ENCODE measurements at places on chromosomes 2 and 18.
A peak's percentile ranks its signal among the peaks of the same experiment; 100 is the strongest.

- no peak overlapping the region for H3K4me3 ChIP-seq
- H3K27me3 ChIP-seq, result no peaks in the 10 kb centered on the region
- DNase-seq, result no peak
- H3K4me1 ChIP-seq, result no peaks in the 10 kb centered on the region
- H3K36me3 ChIP-seq, result no peaks in the 10 kb centered on the region
- H3K27ac ChIP-seq, result no peak overlapping the region
Observed at GRCh38 chr2:120631724-120632123, 103.9 kb upstream of the GLI2 start.

DNA sequence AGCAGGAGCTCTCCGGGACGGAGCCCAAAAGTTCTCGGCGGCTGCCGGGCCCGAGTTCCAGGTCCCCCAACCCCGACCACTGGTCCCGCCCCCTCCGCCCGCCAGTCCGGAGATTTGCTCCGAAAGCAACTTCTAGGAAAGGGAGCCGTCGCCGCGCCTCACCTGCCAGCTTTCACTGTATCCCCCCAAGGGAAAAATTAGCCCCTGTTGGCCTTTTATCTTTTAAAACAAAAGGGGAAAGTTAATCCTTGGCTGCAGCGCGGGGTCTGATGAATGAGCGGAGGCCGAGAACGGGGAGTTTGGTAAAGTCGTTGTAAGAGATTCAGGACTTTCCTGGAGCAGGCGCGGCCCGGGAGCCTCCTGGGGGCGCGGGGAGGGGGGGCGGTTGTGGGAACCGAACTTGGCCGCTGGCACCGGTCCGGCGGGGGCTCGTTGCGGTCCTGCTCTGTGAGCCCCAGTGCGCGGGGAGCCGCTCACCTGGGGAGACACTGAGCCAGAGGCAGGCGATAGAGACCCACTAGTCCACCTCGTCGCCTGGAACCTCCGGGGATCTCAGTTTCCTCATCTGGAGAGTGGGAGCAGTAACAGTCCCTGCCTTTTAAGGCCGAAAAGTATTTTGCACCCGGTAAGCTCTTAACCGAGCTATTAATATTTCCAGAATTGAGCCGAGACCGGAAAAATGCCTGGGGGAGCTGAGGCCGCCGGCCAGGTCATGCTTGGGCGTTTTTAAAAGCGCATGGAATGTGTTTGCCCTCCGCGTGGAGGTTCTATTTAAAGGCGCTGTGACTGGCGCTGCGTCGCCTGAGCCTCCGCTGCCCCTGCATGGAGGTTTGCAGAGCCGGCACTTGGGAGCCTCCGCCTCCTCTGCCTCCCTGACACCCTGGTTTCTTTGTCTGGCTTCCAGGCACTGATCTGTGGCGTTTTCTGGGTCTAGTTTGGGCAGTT lies 1.1 kb downstream of the EFHD1 start:
- peak overlapping the region; percentile 20 for H3K4me3 ChIP-seq
- peaks cover 61% of the 10 kb centered on the region for H3K27me3 ChIP-seq
- no peak for DNase-seq
- peaks cover 7% of the 10 kb centered on the region for H3K4me1 ChIP-seq
- no peak overlapping the region for H3K27ac ChIP-seq

- H3K36me3 ChIP-seq, result peaks cover 2% of the 10 kb centered on the region
- H3K4me3 ChIP-seq, result no peak overlapping the region
- peaks cover 17% of the 10 kb centered on the region for H3K27me3 ChIP-seq
- no peak for DNase-seq
- peaks cover 9% of the 10 kb centered on the region for H3K4me1 ChIP-seq
Observed at GRCh38 chr2:11949732-11950523, 203.5 kb downstream of the LPIN1 start.

DNA sequence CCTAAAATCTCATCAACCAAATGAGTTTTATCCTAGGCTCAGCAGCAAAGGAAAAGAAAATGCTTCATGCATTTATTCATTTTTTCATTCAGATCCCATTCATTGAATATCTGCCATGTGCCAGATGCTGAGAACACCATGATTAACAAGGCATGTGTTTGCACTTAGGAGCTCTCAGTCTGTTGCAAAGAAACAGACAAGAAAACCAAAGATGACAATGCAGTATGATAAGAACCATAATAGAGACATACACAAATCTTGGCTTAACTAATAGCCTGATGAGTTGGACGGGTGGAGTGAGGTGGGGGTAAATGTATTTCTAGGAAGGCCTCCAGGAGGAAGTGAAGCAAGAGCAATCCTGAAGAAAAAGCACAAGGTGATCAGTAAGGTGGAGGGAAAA lies 177.8 kb upstream of the SCN7A start:
- H3K4me3 ChIP-seq, result no peak overlapping the region
- no peak overlapping the region for H3K27ac ChIP-seq
- H3K36me3 ChIP-seq, result no peaks in the 10 kb centered on the region
- H3K4me1 ChIP-seq, result no peaks in the 10 kb centered on the region
- no peaks in the 10 kb centered on the region for H3K27me3 ChIP-seq
- DNase-seq, result no peak

GRCh38 chr18:59616501-59616900 lies 80.7 kb downstream of the CCBE1 start:
- no peaks in the 10 kb centered on the region for H3K4me1 ChIP-seq
- H3K36me3 ChIP-seq, result no peaks in the 10 kb centered on the region
- no peak overlapping the region for H3K27ac ChIP-seq
- no peak overlapping the region for H3K4me3 ChIP-seq
- no peaks in the 10 kb centered on the region for H3K27me3 ChIP-seq
- no peak for DNase-seq

DNA sequence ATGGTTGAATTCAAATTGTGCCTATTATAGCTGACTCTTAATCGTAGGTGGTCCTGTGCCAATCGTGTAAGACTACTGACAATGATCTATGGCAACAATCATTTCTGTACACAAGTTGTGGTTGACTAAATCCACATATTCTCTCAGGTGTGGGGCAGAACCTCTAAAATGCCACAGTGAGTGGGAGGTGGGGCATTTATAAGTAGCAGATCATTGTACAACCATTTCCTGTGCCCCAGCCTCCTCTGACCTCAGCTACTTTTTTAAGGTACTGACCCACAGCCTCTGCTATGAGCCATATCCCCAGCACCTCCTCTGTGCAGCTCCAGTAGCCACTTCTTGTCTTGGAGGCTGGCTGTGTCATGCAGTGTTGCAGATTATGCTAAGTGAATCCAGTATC lies 48.6 kb upstream of the RAPH1 start:
- no peak overlapping the region for H3K4me3 ChIP-seq
- peaks cover 42% of the 10 kb centered on the region for H3K4me1 ChIP-seq
- no peaks in the 10 kb centered on the region for H3K36me3 ChIP-seq
- DNase-seq, result peak; percentile 74
- H3K27ac ChIP-seq, result peak overlapping the region; percentile 38

GRCh38 chr2:216810399-216811160 lies 49.3 kb downstream of the TNP1 start:
- H3K27me3 ChIP-seq, result peaks cover 1% of the 10 kb centered on the region
- H3K27ac ChIP-seq, result no peak overlapping the region
- H3K4me3 ChIP-seq, result no peak overlapping the region
- H3K36me3 ChIP-seq, result no peaks in the 10 kb centered on the region
- DNase-seq, result no peak

- H3K27me3 ChIP-seq, result no peaks in the 10 kb centered on the region
- no peak overlapping the region for H3K27ac ChIP-seq
- DNase-seq, result no peak
- no peaks in the 10 kb centered on the region for H3K4me1 ChIP-seq
Observed at GRCh38 chr2:177532567-177532966, 140.0 kb downstream of the AGPS start.

DNA sequence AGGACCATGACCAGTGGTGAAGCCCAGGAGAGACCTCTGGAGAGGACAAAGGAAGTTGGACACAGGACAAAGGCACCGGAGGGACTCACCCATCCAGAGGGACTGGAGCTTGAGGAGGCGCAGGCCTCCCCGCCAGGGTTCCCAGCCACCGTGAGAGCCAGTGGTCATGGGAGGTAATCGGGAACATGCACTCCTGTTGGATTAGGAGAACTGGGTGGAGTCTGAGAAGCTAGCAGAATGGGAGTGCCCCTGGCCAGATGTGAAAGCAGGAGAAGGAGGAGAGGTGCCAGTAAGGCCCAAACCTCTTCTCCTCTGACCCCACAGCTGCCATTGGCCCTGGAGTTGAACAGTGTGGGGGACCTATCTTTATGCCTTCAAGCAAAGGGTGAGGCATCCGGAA lies 20.3 kb downstream of the POU3F3 start:
- no peaks in the 10 kb centered on the region for H3K36me3 ChIP-seq
- H3K4me3 ChIP-seq, result no peak overlapping the region
- peaks cover 72% of the 10 kb centered on the region for H3K27me3 ChIP-seq
- H3K27ac ChIP-seq, result no peak overlapping the region
- DNase-seq, result no peak

- H3K36me3 ChIP-seq, result no peaks in the 10 kb centered on the region
- no peak for DNase-seq
- no peaks in the 10 kb centered on the region for H3K4me1 ChIP-seq
- no peak overlapping the region for H3K27ac ChIP-seq
- no peaks in the 10 kb centered on the region for H3K27me3 ChIP-seq
Observed at GRCh38 chr2:116142644-116143227, 1671.8 kb upstream of the DDX18 start.

All from activated CD8-positive, alpha-beta memory T cell treated with anti-CD3 and anti-CD28 coated beads, Interleukin-2, amount 10 ng/mL, durations not matched to agents 7 days and 5 days (primary cell).